ENCODE measurements at places on chromosomes 3 and 15. TPM values are rescaled to one million over a fixed set of nuclear protein-coding genes. Genes with fewer than 3 reads are reported as not detected.

Gene U2SURP
- 105 TPM for total RNA-seq

Gene ARGFX
- not detected for total RNA-seq

Gene ERC2
- total RNA-seq: 48.3 TPM

- H3K27ac ChIP-seq: peak overlapping the region; percentile 86
- peak overlapping the region; percentile 95 for H3K4me3 ChIP-seq
- peaks cover 10% of the 10 kb centered on the region for H3K27me3 ChIP-seq
- peaks cover 8% of the 10 kb centered on the region for H3K4me1 ChIP-seq
These were observed 1.5 kb downstream of the CDC25A start for GRCh38 chr3:48186631-48187300.

- peaks cover 6% of the 10 kb centered on the region for H3K4me1 ChIP-seq
- DNase-seq: no peak
- peaks cover 7% of the 10 kb centered on the region for H3K27me3 ChIP-seq
- H3K4me3 ChIP-seq: peak overlapping the region; percentile 92
- no peaks in the 10 kb centered on the region for H3K36me3 ChIP-seq
These were observed 759 bp upstream of the TTBK2 start for GRCh38 chr15:42921342-42921731.

- no peak overlapping the region for H3K27ac ChIP-seq
- H3K4me3 ChIP-seq: no peak overlapping the region
- peaks cover 8% of the 10 kb centered on the region for H3K4me1 ChIP-seq
- no peak for DNase-seq
- no peaks in the 10 kb centered on the region for H3K36me3 ChIP-seq
- peaks cover 1% of the 10 kb centered on the region for H3K27me3 ChIP-seq
These were observed 51.1 kb downstream of the GTF2E1 start for GRCh38 chr3:120793601-120794000.

DNA sequence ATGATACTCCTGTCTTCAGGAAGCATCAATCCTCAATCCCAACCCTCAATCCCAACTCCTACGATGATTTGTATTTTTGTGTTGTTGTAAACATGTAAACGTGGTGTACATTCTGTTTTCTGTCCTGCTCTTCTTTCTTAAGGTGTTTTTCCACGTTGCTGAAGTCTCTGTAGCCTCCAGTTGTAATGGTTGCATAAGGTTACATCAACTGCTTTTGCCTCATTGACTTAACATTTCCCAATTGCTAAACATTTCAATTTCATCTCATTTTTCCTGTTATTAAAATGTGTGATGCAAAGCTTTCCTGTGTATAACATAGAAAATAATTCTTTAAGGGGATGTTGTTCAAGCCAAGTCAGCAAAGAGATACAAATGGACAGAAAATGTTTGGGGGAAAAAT, 33.4 kb downstream of the HRH1 start:
- H3K27ac ChIP-seq: no peak overlapping the region
- H3K27me3 ChIP-seq: peaks cover 4% of the 10 kb centered on the region
- no peaks in the 10 kb centered on the region for H3K4me1 ChIP-seq
- DNase-seq: no peak
- H3K36me3 ChIP-seq: no peaks in the 10 kb centered on the region

GRCh38 chr15:69036826-69037225, 22.3 kb downstream of the NOX5 start:
- H3K4me1 ChIP-seq: no peaks in the 10 kb centered on the region
- no peaks in the 10 kb centered on the region for H3K27me3 ChIP-seq
- no peaks in the 10 kb centered on the region for H3K36me3 ChIP-seq
- no peak overlapping the region for H3K27ac ChIP-seq
- H3K4me3 ChIP-seq: no peak overlapping the region
- no peak for DNase-seq

DNA sequence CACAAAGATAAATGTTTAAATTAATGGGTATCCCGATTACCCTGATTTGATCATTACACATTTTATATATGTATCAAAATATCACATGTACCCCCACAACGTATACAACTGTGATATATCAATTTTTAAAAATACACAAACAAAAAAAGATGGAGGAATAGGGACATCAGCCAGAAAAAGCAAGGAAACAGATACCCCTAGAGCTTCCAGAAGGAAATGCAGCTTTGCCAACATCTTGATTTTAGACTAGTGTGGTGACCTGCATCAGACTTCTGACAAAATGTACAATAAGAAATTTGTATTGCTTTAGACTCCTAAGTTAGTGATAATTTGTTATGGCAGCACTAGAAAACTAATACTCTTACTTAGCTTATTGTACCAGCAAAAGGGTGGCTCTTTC, 483.8 kb downstream of the TUSC7 start:
- no peak overlapping the region for H3K4me3 ChIP-seq
- DNase-seq: no peak
- H3K27ac ChIP-seq: no peak overlapping the region

DNA sequence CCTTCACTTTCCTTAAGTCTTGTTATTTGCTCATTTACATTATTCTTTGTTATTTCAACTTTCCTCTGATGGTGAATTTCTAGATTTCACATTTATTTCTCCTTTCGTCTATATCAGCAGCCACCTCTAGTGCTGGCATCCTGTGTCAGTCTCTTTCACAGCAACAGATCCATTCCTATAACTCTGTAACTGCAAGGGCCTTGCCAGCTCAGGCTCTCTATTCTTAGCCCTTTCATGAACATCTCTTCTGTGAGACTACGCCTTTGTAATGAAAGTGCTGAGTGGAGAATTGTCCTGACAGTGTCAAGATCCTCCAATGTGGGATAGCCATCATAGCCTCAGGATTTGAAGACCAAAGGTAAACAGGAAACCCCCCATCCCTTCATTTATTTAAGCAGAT, 3.9 kb upstream of the SCG3 start:
- H3K4me3 ChIP-seq: no peak overlapping the region
- no peak for DNase-seq
- no peaks in the 10 kb centered on the region for H3K36me3 ChIP-seq
- peaks cover 9% of the 10 kb centered on the region for H3K27me3 ChIP-seq
- peaks cover 20% of the 10 kb centered on the region for H3K4me1 ChIP-seq

- no peaks in the 10 kb centered on the region for H3K36me3 ChIP-seq
- peaks cover 8% of the 10 kb centered on the region for H3K4me1 ChIP-seq
- H3K27me3 ChIP-seq: peaks cover 1% of the 10 kb centered on the region
- H3K4me3 ChIP-seq: no peak overlapping the region
- no peak for DNase-seq
- H3K27ac ChIP-seq: no peak overlapping the region
These were observed 33.7 kb downstream of the ARMC8 start for GRCh38 chr3:138220788-138221187.

DNA sequence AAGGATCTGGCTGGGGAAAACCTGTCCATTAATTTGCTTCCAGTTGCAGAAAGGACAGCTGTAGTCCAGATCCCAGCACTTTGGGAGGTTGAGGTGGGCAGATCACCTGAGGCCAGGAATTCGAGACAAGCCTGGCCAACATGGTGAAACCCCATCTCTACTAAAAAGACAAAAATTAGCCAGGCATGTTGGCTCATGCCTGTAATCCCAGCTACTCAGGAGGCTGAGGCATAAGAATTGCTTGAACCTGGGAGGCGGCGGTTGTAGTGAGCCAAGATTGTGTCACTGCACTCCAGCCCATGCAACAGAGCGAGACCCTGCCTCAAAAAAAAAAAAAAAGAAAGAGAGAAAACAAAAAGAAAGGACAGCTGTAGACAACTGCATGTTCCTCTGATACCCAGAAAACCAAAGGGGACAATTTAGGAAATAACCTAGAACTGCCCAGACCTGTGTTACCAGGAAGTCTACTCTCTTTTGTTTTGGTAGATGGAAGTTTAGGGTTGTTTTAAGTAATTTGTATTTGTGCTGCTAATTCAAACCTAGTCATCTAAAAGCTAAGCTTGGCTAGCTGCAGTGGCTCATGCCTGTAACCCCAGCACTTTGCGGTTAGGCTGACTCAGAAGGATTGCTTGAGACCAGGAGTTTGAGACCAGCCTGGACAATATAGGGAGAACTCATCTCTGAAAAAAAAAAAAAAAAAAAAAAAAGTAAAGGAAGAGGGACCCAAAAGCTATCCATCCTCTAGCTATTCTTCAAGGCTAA, 22.7 kb downstream of the EXD1 start:
- no peaks in the 10 kb centered on the region for H3K27me3 ChIP-seq
- no peaks in the 10 kb centered on the region for H3K36me3 ChIP-seq
- H3K4me1 ChIP-seq: no peaks in the 10 kb centered on the region
- no peak overlapping the region for H3K27ac ChIP-seq
- no peak overlapping the region for H3K4me3 ChIP-seq
- no peak for DNase-seq

DNA sequence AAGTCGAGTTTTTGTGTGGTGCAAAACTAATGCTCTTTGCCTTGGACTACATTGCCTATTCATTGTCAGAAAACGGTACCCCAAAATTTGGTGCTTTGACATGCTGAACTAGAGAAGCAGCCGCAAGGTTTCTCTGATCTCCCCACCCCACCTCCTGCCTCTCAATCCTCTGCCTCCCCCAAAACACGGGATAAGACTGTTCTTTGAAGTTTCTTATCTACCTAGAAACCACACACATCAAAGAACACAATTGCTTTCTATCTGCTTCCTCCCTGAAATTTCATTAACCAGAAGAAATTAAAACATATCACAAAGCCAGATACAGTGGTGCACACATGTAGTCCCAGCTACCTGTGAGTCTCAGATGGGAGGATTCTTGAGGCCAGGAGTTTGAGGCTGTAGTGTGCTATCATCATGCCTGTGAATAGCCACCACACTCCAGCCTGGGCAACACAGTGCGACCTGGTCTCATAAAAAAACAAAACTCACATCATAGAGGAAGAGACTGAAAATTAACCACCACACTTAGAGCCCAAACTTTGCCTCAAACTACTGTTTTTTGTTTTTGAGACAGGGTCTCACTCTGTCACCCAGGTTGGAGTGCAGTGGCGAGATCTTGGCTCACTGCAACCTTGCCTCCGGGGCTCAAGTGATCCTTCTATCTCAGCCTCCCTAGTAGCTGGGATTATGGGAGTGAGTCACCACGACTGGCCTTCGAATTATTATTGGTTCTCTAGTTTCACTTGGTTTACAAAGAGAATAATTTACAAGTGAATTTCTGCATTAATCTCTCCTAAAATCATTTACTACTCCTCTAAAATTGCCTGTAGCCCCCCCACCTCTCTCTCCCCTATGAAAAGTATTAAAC, 2.7 kb upstream of the PCNP start:
- no peaks in the 10 kb centered on the region for H3K27me3 ChIP-seq
- peaks cover 10% of the 10 kb centered on the region for H3K4me1 ChIP-seq
- no peak overlapping the region for H3K4me3 ChIP-seq
- H3K36me3 ChIP-seq: no peaks in the 10 kb centered on the region
- no peak overlapping the region for H3K27ac ChIP-seq
- DNase-seq: no peak

GRCh38 chr15:72306211-72306785, 13.7 kb downstream of the CELF6 start:
- H3K36me3 ChIP-seq: peaks cover 3% of the 10 kb centered on the region
- no peak overlapping the region for H3K4me3 ChIP-seq
- H3K27me3 ChIP-seq: peaks cover 10% of the 10 kb centered on the region
- DNase-seq: peak; percentile 38
- peaks cover 10% of the 10 kb centered on the region for H3K4me1 ChIP-seq

DNA sequence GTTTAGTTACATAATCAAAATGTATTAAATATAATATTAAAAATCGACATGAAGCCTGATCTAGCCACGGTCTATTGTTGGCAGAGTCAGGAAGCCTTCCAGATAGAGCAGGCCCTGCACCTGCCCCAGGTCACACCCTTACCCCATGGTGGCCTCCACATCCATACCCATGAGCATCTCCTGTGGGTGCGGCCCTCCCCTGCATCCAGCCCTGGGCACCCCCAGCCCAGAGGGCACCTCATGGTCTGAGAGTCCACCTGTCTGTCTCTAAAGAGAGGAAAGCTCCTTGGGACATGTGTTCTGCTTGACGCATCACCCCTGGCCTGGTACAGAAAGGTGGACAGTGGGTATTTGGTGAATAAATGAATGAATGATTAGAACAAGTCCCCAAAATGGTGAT, 37.2 kb upstream of the CSPG4 start:
- H3K4me3 ChIP-seq: no peak overlapping the region
- no peaks in the 10 kb centered on the region for H3K4me1 ChIP-seq
- no peak for DNase-seq
- peaks cover 2% of the 10 kb centered on the region for H3K27me3 ChIP-seq
- H3K36me3 ChIP-seq: no peaks in the 10 kb centered on the region
- H3K27ac ChIP-seq: no peak overlapping the region

- H3K27ac ChIP-seq: no peak overlapping the region
- no peak for DNase-seq
- no peaks in the 10 kb centered on the region for H3K4me1 ChIP-seq
- peaks cover 5% of the 10 kb centered on the region for H3K36me3 ChIP-seq
These were observed 56.8 kb downstream of the GASK1A start for GRCh38 chr3:43035801-43036365.

DNA sequence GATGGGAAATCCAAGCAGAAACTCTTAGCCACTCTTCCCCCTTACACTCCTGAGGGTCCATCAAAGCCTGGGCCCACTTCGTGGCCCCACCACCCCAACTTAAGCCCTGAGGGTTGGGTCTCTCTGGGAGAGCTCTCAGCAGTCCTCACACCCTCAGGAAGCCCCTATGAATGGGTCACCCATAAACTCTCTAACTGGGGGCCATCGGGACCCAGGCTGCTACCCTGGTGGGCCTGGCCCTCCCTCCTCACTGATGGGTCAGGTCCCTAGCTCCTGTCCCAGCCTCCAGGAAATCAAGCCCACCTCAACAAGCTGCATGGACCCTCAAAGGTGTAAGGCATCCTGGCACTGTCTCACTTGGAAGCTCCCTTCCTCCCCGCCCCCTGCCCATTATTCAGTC, 19.4 kb downstream of the SH2D7 start:
- no peak overlapping the region for H3K4me3 ChIP-seq
- peaks cover 4% of the 10 kb centered on the region for H3K4me1 ChIP-seq
- no peak for DNase-seq
- H3K36me3 ChIP-seq: no peaks in the 10 kb centered on the region
- H3K27ac ChIP-seq: no peak overlapping the region

- peaks cover 10% of the 10 kb centered on the region for H3K27me3 ChIP-seq
- no peak overlapping the region for H3K27ac ChIP-seq
- no peak overlapping the region for H3K4me3 ChIP-seq
- peaks cover 18% of the 10 kb centered on the region for H3K4me1 ChIP-seq
- DNase-seq: no peak
These were observed 2.8 kb upstream of the HERC1 start for GRCh38 chr15:63836579-63836978.

GRCh38 chr15:84775867-84776449, 27.6 kb downstream of the ZNF592 start:
- H3K4me1 ChIP-seq: peaks cover 1% of the 10 kb centered on the region
- H3K27ac ChIP-seq: no peak overlapping the region
- no peak overlapping the region for H3K4me3 ChIP-seq
- H3K27me3 ChIP-seq: no peaks in the 10 kb centered on the region

DNA sequence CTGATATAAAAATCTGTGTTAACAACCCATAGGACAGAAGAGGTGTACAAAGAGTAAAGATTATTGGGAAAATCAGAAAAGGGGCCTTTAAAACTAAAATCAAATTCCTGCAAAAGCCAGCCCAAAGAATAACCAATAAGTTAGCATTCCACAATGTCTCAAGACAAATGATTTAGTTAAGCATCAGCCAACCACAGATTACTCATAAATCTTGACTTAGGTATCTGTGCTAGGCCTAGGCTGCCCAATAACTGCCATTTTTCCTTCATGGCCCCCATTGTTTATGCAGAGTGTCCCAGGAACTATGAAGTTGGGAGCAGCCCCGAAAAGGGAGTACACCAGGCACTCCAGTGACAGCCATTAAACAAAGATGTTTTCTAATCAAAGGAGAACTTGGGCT, 7.4 kb downstream of the TRANK1 start:
- no peak overlapping the region for H3K4me3 ChIP-seq
- peaks cover 6% of the 10 kb centered on the region for H3K4me1 ChIP-seq
- no peak overlapping the region for H3K27ac ChIP-seq
- H3K36me3 ChIP-seq: no peaks in the 10 kb centered on the region
- DNase-seq: no peak

GRCh38 chr15:42231088-42231487, 23.0 kb upstream of the VPS39 start:
- no peaks in the 10 kb centered on the region for H3K27me3 ChIP-seq
- no peaks in the 10 kb centered on the region for H3K4me1 ChIP-seq
- H3K36me3 ChIP-seq: no peaks in the 10 kb centered on the region
- no peak for DNase-seq
- no peak overlapping the region for H3K4me3 ChIP-seq
